Stimulated activated naive CD8-positive, alpha-beta T cell treated with anti-CD3 and anti-CD28 coated beads, Interleukin-15, amount 100 ng/mL, for 72 hours (primary cell): ENCODE measurements at places on chromosomes 12 and 14.

- no peak for DNase-seq
These were observed 569 bp upstream of the ARHGEF40 start for GRCh38 chr14:21069388-21070082.

GRCh38 chr12:108112832-108113556 is 16.1 kb upstream of the WSCD2 start:
- no peak for DNase-seq

DNA sequence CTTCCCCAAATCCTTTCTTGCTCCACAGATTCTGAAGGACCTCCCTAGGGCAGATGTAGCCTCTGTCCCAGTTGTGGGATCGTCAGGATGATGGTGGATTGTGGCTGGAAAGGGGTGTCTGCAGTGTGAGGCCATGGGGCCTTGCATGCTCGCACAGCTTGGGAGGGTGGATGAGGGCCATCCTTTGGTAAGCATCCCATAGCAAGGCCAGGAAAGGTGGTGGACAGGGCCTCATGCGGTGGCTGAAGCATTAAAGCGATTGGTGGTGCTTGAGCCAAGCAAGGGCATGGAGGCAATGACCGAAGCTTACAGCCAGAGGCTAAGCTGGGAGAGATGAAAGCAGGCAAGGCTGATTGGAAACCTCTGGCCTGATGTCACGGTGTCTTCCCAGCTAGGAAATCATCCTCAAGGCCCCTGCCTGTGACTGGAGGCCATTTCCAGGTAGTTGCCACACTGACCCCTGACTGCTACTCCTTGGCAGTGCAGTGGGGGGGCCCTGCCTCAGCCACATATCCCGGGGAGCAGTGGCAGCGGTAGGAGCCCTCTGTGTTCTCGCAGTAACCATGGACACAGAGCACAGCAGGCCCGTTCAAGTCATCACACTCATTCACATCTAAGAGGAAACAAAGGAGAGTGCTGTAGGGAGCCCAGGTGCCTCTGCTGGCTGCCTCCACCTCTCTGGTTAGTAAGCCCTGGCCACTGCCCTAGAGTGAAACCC is 7.0 kb downstream of the ISCA2 start:
- DNase-seq, result no peak

- no peak for DNase-seq
These were observed 173.1 kb downstream of the FLRT2 start for GRCh38 chr14:85702997-85703396.

DNA sequence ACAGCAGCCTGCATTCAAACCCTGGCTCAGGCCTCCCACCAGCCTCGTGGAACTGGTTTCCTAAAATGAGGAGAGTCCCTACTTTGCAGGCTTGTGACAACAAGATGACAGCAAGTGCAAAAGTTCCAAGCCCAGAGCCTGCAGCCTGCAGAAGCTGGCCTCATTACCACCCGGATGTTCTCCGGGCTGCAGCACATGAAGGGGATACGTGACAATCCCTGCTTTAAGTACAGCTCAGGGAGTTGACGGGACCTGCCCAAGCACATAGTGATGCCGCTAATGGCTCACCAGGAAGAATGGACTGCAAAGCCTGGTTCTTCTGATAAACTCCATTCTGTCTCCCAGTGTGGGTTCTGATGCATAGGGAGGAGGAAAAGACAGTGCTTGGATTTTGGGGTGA is 15.0 kb downstream of the SSH1 start:
- no peak for DNase-seq

DNA sequence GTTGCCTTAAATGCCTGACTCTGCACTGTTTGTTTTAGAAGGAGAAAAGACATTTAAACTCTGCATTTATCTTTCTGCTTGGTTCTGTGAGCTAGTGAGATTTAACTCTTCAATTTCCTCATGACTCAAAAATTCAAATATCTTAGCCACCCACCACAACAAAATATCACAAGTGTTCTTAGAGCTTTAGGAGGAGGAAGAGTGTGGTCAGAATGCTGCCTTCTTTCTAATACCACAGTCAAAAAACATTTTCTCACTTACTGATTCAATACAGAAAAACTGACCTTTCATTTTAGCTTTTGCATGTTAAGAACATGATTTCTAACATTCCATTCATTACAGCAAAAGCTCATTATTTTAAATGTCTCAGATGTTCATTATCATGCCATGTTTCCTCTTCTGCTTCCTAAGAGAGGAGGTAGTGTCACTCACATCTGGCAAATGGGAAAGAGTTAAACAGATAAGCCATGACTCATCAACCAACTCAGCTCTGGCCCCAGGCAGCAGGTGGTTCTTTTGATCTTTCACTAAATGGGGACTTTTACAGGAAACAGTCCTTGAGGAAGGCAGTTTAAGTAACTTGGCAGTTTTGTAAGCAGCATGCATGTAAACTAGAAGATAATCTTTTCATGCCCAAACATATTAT is 56.4 kb upstream of the RNU6-8 start:
- DNase-seq, result peak; percentile 18

DNA sequence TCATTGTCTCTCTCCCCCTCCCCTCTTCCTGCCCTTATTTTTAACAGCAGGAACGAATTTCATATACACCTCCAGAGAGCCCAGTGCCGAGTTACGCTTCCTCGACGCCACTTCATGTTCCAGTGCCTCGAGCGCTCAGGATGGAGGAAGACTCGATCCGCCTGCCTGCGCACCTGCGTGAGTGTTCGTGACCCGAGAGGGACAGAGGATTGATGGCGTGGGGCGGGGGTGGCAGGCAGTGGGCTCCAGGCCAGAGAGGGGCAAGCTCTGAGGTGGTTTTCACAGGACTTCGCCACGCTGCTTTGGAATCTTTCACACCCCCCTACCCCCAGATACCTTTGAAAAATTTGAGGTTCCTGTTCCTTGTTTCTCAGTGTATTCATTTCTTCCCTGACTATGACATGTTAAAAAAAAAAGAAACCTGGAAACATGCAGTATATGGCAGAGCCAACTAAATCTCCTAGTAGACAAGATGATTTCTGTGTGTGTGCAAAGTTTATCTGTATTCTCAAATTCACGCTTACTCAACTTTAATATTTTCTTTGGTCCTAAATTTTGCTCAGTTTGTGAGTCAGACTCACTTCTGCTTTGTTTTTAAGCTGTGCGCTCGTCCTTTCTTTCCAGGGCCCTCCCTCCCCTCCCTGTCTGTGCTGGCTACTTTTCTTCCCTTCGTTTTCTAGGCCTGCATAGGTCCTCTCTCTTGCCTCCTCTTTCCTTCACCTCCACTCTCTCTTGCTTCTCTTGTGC is 103.1 kb downstream of the ETV6 start:
- DNase-seq, result no peak

- DNase-seq, result no peak
These were observed 23.3 kb upstream of the NUDT14 start for GRCh38 chr14:105204206-105204930.

- DNase-seq, result no peak
These were observed 186.3 kb downstream of the DACT1 start for GRCh38 chr14:58824106-58824505.

DNA sequence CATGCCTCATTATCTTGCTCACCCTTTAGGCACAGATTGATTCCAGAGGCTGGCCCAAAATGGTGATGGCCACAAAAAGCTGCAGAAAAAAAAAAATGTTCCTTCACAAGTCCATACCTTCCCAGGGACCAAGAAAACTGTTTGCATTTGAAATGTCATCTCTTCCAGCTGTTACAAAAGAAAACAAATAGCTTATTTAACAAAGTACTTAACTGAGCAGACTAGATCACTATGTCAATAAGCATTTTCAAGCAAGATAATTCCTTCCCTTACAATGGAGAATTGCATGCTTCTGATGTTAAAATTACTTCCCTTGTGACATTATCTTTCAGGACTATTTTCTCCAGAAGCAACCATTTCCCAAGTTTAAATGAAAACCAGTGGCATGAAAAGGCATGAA is 377.9 kb upstream of the KITLG start:
- no peak for DNase-seq

GRCh38 chr12:69475237-69475975 is 5.2 kb downstream of the FRS2 start:
- no peak for DNase-seq

GRCh38 chr12:47314996-47315395 is 235.2 kb upstream of the AMIGO2 start:
- DNase-seq, result no peak

DNA sequence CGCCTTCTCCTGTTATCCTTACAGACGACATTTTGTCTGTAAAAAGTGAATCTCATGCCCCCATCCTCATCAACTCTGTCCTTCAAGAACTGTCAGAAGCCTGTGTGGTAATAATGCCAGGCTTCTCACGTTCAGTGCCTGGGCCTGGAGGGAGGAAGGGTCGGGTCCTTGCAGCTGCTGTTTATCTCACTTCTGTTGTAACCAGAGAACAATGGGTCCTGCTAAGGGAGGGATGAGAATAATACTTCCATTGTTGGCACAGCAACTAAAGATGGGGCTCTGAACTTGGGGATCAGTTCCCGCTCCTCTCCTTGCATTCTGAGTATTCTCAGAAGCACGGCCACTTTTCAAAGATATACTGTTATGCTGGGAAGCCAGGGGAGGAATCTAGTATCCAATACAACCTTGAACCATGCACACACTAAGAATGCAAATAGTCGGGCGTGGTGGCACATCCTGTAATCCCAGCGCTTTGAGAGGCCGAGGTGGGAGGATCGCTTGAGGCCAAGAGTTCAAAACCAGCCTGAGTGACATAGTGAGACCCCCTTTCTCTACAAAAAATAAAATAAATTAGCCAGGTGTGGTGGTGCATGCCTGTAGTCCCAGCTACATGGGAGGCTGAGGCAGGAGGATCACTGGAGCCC is 38.8 kb upstream of the NINJ2 start:
- DNase-seq, result no peak

DNA sequence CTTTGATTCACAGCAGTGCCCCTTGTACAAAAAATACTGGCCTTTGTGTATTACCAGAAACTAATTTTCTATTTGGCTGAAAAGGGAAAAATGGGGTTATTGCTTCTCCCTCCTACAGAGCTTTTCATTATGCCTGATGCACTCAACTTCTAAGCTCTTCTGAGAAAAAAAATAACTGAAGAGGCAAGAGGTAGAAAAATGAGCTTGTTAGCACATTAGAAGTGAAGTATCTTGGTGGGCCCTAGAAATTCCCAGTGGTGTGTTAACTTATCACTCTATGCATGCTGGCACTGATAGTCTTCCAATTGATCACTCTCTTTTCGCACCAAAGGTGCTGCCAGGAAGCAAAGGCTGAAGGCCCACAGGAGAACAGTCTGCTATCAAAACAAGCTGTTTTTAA is 17.1 kb downstream of the INSM2 start:
- DNase-seq, result no peak

- no peak for DNase-seq
These were observed 133.5 kb upstream of the HIF1A start for GRCh38 chr14:61561657-61562276.

DNA sequence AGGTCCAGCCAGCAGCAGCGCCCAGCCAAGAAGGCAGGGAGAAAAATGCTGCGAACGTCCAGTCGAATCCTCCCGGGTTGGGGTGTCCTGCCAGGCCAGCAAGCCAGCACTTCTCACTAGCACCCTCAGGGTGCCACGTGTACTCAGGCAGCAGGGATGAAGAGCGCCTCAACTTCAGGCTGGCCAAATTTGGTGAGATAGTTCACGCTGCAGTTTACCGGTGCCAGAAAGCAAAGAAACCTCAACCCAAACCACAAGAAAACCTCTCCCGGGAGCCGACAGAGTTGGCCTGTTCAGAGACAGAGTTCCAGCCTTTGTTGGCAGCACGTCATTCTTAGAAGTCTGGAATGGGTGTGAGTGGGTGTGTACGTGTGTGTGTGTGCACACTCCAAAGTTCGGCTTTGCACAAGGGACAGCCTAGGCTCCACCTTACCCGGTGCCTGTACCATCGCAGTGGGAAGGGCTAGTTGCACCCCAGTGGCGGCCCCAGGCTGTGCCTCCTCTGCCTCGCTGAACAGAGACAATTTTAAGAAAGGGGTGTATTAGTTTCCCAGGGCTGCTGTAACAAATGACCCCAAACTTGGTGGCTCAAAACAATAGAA is 42.1 kb downstream of the ELK3 start:
- no peak for DNase-seq

DNA sequence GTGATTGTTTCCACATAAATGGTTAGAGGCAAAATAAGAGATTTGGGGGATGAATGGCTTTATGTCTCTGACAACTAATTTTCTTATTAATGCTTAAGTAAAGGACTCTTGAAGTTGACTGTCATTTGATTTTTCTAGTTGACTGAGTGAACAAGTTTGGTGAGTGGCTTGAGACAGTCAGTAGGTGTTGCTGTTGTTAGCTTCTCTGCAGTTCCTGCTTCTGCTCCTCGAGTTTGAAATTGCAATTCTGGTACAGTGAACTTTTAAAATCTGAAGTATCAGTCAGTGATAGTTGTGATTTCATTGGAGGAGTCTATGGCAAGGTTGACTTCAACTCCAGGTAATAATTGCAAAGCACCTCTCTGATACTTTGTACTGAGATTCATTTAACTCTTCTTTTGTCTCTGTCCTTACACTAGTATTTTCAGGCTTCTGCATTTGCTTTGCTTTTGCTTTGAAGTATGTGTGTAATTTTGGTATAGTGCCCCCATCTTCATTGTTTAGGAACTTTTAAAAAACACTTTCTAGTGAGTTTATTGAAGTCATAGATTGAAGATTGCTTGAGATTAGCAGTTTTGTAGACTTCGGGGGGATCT is 415.5 kb downstream of the PCNX1 start:
- DNase-seq, result peak; percentile 14

DNA sequence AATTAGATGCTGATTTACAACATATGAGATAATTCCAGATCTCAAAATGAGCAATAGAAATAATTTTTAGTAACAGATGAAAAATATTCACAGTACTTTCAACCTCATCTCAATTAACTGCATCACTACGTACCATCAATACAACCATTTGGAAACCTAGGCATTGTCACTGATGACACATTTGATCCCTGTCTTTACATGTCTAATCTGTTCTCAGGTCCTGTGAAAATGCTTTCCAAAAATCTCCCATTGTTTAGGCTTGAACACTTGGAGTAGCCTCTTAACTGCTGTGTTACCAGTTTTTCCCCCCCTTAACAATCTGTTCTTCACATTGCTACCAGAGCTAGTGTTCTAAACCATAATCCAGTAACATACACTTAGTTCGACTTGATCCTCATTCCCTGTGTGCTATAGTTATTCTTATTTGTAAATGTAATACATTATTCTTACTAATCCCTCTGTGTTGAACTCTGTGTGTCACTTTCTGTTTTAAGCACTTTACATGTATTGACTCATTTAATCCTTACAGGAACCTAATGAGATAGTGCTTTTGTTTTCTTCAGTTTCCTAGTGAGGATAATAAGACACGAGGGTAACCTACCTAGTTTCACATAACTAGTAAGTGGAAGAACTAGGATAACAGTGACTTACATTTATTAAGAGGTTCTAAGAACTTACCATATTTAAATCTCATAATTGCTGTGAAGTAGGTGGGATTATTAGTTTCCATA is 41.7 kb downstream of the LARP4 start:
- DNase-seq, result no peak

- DNase-seq, result no peak
These were observed 11.2 kb downstream of the ADSS1 start for GRCh38 chr14:104734991-104735779.

GRCh38 chr14:40393143-40393542 is 960.9 kb upstream of the FBXO33 start:
- DNase-seq, result no peak

- no peak for DNase-seq
These were observed 2.7 kb downstream of the PCNX1 start for GRCh38 chr14:70909733-70910614.
